ENCODE measurements at places on chromosomes 7 and 10. TPM values are rescaled to one million over a fixed set of nuclear protein-coding genes. Genes with fewer than 3 reads are reported as not detected.

The HEPACAM2 gene
- total RNA-seq = 0.13 TPM

The NPY gene
- not detected for total RNA-seq

The CFAP58 gene
- total RNA-seq = 1.2 TPM

The CLDN12 gene
- total RNA-seq = 22.8 TPM

The AVPI1 gene
- total RNA-seq = 15.6 TPM

The FAM131B gene
- 0.54 TPM for total RNA-seq

The CPN1 gene
- total RNA-seq = not detected

The DIP2C gene
- total RNA-seq = 11.4 TPM

The SMKR1 gene
- total RNA-seq = 0.56 TPM

The CYP3A4 gene
- not detected for total RNA-seq

All from thyroid gland (tissue), 4 donors.